ENCODE measurements at places on chromosomes 7 and 10.

GRCh38 chr10:7334642-7334964 is 76.2 kb downstream of the SFMBT2 start:
- DNase-seq: no peak

GRCh38 chr7:49791088-49791741 is 17.8 kb downstream of the VWC2 start:
- DNase-seq: no peak

DNA sequence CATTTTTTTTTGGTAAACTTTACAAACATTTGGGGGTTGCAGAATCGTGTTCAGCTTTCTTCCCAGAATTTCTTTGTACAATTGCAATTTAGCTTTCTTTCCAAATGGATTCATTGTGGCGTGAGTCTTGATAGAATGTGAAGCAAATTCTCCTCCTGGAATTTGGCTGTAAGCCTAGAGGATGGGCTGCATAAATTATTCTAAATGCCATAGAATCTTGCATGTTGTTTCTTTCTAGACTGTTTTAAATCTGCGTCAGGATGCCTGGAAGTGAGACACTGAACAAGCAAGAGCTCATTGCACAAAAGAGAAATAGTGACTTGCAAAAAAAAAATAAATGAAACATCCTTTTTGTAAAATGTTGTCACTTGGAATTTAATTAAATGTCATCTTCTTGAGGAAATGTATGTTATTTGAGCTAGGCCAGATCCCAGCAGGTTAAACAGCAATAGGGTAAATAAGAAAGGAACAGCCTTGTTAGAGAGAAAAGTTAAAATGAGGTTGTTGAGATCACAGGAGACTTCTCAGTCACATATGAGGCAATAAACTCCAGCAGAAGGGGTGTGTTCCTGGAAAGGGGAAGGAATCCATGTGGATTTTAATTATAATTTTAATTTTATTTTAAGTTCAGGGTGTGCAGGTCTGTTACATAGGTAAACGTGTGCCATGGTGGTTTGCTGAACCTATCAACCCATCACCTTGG is 483.0 kb downstream of the PLXDC2 start:
- peak; percentile 52 for DNase-seq

GRCh38 chr10:52961323-52961722 is 188.7 kb upstream of the MBL2 start:
- DNase-seq: no peak

- DNase-seq: peak; percentile 84
These were observed 48.4 kb downstream of the SFMBT2 start for GRCh38 chr10:7362471-7362870.

DNA sequence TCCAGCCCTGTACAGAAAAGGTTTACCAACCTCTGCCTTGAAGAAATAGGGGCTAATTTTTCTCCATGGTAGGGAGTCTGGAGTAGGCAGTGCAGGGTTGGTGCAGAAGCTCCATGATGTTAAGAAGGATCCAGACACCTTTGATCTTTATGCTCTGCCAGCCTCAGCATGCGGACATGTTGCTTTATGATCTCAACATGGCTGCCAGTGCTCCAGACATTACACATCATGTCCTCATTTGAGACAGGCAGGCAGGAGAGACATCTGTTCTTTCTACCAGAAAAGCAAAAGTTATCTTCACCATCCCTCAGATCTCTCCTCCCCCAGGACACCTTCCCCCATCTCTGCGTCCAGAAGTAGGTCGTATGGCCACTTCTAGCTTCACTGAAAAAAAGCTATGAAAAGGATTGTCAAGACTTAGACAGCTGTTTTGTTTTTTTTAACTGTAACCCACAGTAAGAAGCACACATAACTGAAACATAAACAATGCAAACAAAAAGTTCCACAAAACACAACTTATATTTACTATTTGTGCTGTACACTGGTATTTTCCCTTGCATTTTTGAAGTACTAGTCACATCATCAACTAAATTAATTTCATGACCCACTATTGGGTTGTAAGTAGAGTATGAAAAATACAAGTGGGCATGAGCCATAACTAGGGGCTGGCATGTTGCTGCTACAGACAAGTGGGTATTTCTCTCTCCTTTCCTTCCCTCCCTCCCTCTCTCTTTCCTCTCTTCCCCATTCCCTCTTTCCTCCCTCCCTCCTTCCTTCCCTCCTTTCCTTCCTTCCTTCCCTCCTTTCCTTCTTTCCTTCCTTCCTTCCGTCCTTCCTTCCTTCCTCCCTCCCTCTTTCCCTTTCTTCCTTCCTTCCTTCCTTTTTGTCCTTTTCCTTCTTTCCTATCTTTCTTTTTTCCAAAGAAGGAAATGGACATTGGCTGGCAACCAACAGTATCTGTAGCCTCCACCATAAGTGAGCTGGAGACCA is 2.6 kb upstream of the RASSF4 start:
- DNase-seq: no peak

DNA sequence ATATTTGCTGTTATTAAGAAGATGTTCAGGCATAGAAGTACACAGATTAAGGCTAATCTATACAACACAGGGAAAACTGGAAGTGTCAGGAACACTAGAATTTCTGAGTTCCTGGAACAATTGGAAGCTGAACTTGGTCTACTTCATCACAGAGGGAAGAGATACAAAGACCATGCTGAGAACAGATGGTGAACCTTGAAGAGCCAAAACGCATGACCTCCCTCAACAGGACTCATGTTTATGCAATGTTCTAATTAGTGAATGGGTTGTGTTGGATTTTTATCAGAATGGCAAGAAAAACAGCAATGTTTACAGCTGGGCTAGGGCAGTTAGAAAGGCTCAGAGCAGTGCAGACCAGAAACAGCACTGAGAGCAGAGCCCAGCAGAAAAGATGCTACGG is 94.9 kb downstream of the SFMBT2 start:
- no peak for DNase-seq

DNA sequence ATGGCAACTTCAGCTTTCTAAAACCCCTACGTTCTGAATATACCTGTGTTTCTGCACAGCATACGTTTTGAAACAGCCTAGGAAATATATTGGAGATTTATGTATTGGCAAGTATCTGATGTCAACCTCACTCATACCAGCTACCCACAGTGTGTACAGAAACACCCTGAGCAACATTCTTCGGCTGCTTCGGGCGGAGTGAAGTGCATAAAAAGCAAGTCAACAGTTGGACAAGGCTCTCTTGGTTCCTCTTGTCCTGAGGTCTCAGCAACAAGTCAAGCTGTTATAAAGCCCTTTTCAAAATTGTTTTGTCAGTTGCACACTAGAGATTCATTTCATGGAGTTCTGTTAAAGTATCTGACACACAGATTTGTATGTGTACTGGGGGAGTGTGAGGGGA is 40.0 kb upstream of the PAPSS2 start:
- no peak for DNase-seq

DNA sequence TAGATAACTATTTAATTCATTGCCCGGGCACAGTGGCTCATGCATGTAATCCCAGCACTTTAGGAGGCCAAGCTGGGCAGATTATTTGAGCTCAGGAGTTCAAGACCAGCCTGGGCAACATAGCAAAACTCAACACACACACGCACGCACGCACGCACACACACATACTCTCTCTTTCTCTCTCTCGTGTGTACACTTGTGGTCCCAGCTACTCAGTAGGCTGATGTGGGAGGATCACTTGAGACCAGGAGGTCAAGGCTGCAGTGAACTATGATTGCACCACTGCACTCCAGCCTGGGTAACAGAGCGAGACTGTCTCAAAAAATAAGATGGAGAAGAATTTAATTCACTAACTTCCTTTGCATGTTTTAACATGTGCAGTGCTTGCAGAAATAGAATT is 38.1 kb downstream of the PTPN12 start:
- DNase-seq: no peak

DNA sequence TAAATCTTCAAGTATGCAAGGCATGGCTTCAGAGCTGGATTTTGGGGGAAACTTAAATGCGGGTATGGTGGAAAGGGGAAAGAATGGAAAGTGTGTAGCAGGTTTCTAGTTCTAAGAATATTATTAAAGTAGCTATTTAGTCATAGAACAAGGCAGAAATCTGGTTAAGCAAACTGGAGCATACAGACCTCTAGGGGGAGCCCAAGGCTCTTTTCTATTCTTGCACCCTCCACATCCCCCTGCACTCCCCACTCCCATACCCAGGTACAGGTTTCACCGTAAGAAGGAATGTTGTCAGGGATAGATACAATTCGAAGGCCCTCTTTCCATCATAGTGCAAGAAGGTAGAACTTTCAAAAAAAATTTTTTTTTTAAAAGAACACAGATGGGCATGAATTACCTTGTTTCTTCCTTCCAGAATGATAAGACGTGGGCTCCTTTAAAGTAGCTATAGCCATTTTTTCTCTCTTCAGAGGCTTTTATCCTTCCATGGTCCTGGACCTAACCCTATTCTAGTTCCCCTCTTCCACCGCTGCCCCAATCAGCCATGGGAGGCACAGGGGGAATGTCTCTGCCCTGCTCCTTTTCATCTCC is 41.5 kb upstream of the SMIM30 start:
- peak; percentile 40 for DNase-seq

GRCh38 chr10:47013507-47014154 is 102.4 kb downstream of the PTPN20 start:
- no peak for DNase-seq

- DNase-seq: no peak
These were observed 547.8 kb downstream of the DNAJB6 start for GRCh38 chr7:157884461-157885062.

DNA sequence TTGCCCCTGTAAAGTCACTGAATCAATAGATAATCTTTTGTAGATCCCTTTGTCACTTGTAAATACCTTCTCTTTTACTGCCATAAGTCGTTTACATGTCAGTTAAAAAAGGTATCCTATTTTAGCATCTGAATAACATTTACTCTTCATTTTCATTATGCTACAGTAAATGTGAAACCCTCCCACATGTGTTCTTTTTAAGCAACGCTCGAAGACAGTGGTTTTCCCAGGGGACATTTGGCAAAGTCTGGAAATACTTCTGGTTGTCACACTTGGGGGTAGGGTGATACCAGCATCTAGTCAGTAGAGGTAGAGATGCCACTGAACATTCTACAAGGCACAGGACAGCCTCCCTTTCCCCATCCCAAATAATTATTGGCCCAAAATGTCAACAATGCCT is 23.7 kb downstream of the ATAD1 start:
- DNase-seq: peak; percentile 5

DNA sequence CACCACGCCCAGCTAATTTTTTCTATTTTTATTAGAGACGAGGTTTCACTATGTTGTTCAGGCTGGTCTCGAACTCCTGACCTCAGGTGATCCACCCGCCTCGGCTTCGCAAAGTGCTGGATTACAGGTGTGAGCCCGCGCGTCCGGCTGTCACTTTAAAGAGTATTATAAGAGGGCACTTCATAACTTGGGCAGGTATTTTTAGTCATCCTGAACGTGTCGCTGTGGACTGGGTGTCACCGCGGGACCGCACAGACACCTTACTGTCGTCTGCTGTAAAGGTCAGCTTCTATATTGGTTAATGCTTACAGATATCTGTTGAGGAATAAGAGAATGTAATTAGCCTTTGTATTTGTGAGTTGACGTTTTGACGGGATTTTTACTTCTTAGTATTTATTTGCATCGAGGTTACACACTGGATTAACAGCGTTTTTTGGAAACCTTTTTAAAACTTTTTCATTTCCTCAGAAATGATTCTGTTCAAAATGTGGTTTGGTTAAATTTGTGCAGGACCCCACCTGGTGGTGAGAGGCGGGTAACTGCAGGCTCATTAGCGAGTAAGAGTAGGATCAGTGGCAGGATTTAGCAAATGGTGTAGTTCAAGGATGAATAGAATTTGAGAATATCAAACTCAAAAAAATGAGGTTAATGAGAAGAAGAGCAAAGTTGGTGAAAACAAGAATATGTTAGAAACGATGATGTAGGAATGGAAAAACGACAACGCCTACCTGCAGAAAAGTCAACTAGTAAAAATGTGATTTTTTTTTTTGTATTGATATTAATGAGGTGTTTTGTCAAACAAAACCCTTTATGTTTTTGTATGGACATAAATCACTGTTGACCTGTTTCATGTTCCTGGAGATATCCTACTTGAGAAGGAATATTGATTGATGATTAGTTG is 3.2 kb downstream of the DNAJB6 start:
- DNase-seq: peak; percentile 74

GRCh38 chr7:44750921-44751571 is 2.4 kb downstream of the ZMIZ2 start:
- DNase-seq: no peak

GRCh38 chr10:62831346-62831745 is 15.2 kb upstream of the EGR2 start:
- DNase-seq: peak; percentile 93

DNA sequence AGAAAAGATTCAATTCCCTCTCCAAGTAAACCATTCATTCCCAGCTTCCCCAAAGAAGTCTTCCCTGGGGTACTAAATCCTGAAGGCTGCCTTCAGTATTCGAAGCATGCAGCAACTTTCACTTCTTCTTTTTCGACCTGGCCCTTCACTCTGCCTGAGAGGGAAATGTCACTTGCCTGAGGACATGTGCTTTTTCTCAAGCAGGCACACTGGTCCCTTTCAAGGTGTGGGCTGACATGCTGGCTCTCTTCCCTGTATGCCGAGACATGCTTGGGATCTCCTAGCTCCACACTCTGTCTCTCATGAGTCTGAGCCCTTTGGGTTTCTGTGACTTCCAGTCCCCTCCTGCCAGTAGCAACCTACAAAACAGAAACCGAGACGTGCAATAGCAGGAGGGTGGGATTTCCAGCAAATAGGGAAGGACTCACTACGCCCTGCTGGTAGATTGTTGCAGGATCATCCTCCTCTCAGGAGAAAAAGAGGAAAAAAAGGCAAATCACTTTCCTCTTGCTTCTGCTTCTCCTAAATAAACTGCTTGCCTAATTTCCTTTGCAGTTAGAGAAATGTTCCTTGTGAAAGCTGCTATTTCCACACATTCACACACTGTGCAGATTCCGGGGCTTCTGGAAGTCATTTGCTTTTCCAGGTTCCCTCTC is 33.5 kb downstream of the FIGNL1 start:
- no peak for DNase-seq

DNA sequence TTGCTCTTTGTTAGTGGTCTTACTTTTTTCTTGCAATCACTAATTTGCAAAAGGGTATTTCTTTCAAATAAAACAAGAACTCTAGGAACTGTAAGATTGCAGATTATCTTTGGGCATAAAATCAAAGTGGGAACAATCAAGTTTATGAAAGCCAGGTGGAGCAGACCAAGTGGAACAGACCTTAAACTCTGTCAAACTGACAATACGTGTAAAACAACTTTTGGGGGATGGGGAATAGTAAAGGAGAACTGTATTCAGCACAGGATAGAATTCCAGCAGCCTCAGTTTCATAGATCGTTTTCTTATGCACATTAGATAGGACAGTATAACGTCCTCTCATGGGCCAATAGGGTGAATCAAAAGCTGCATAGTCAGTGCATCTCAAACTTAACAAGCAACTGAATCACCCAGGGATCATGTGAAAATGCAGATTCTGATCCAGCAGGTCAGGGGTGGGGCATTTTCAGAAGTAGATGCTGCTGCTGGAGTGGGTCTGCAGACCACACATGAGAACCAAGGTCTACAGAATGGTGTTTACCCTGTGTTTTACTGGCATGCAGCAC is 120.7 kb downstream of the PIP4K2A start:
- no peak for DNase-seq

DNA sequence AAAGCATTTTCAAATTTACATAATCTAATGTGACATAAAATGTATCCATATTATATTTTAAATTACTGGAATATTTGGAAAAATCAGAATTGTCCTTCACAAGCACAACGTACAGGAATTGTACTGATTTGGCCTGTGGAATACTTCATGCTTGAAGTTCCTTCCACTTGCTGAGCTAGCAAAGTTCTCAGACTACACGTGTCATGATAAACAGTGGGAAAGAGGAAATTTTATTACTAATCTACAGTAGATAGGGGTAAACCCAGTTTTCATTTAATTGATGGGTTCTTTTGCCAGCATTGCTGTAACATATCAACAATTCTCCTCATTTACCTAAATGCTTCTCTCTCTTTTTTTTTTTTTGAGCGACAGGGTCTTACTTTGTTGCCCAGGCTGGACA is 45.6 kb upstream of the FIGNL1 start:
- DNase-seq: no peak

Data from fibroblast of skin of right biceps (primary cell).